CD4-positive, alpha-beta T cell treated with Interleukin-2 at 100 ng/mL for 4 hours (primary cell): ENCODE measurements at places on chromosomes 1 and 21.
A peak's percentile ranks its signal among the peaks of the same experiment; 100 is the strongest.

- DNase-seq: peak; percentile 57
Observed at GRCh38 chr1:41806472-41807155, 112.1 kb downstream of the HIVEP3 start.

DNA sequence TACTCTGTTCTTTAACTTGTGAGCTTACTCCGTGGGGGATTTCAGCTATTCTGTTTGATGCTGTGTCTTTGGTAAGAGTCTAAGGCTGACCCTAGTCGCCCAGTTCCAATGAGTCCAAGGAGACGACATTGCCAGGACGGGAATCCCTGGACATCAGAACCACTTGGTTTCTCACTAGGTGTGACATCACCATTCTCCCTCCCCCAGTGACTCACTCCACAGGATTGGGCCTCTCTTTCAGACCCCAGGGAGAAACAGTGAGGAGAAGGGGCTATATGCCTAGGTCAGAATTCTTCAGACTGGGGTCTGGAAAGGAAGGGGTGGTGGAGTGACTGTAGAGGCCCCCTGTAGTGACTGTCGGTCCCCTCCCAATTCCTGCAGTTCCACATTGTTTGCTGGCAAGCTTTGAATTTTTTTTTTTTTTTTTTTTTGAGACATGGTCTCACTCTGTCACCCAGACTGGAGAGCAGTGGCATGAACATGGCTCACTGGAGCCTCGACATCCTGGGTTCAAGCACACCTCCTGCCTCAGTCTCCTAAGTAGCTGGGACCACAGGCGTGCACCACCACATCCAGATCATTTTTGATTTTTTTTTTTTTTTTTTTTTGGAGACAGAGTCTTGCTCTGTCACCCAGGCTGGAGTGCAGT, 21.3 kb downstream of the ALPL start:
- DNase-seq: no peak

GRCh38 chr1:239930686-239931262, 160.9 kb upstream of the FMN2 start:
- DNase-seq: no peak

- DNase-seq: no peak
Observed at GRCh38 chr1:55690366-55690765, 475.2 kb upstream of the USP24 start.

DNA sequence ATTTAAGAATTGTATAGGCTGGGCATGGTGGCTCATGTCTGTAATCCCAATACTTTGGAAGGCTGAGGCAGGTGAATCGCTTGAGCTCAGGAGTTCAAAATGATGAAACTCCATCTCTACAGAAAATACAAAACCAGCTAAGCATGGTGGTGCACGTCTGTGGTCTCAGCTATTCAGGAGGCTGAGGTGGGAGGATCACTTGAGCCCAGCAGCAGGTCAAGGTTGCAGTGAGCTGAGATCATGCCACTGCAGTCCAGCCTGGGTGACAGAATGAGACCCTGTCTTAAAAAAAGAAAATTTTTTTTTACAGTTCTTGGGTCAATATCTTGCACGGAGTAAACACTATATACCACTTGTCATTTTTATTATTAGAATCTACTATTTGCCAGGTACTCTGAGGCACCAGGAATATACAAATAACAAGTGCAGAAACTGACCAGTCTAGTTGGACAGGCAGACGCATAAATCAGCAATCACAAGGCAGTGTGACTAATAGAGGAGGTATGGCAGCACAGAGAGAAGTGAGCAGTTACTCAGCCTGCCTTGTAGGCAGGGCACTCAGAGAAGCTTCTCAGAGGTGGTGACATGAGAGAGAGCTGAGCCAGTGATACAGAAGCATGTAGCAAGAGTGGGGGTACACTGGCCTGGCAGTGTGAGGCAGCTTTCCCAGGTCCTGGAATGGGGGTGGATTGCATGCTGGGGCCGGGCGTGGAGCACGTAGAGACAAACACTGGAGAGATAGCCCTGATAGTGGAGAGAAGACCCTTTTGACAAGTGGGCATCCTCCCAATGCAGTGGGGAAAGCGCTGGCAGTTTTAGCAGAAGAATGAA, 8.0 kb downstream of the PHLDA3 start:
- DNase-seq: no peak

DNA sequence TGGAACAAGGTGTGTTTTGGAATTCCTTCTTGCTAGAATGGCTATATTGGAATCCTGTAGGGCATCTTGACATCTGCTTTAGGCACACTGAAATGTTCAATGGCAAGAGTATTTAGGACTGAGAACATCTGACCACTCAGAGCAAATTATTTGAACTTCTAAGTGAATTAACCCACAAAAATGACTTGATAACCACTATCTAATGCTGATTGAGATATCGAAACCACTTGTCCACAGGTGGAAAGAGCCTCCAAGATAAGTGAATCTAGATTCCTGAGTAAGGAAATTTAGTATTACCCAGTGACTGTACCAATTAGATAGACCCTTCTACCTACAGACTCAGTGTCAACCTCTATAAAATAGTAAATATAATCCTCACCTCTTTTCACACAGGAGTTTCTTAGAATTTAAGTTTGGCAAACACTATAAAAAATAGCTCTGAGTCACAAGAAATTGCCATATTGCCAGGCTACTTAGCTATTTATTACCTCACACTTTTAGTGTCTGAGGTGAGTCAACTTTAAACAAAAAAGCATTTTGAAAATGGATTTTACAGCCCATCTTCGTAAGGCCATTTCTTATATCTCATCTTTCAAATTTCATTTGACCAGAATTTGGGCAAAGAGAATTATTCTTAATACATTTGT, 421.8 kb downstream of the PTBP2 start:
- no peak for DNase-seq

- no peak for DNase-seq
Observed at GRCh38 chr1:229572286-229572685, 13.8 kb upstream of the ABCB10 start.

- no peak for DNase-seq
Observed at GRCh38 chr1:56439610-56440264, 139.6 kb downstream of the PLPP3 start.

- no peak for DNase-seq
Observed at GRCh38 chr21:34861258-34861657, 187.8 kb downstream of the RUNX1 start.

DNA sequence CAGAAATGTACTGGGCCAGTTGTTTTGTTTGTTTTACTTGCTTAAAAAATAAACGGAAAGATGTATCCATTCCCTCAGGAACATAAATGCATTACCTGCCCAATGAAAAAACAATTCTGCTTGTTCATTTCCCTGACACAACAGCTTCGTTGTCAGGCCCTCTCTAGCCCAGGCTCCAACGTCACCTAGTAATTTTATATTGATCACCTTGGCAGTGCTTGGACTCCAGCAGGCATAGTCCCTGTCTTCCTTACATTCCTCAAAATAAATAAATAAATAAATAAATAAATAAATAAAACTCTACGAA, 1.2 kb downstream of the CEP170 start:
- peak; percentile 11 for DNase-seq

DNA sequence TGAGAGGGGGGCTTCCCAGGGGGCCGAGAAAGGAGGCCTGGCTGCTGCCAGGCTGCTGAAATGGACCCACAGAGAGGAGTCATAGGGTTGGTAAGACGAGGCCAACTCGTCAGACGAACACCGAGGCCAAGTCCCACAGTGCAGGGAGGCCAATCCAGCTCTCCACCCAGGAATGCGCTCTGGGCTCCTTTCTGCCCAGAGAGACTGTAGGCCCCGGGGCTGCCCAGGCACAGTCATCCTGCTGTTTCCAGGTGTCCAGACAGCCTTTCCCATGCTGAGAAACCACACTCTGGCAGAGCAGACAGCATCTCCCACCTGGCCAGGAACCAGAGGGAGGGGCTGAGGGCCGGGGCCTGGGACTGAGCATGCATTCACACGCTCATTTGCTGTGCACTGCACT, 26.7 kb upstream of the RSPO1 start:
- DNase-seq: no peak

DNA sequence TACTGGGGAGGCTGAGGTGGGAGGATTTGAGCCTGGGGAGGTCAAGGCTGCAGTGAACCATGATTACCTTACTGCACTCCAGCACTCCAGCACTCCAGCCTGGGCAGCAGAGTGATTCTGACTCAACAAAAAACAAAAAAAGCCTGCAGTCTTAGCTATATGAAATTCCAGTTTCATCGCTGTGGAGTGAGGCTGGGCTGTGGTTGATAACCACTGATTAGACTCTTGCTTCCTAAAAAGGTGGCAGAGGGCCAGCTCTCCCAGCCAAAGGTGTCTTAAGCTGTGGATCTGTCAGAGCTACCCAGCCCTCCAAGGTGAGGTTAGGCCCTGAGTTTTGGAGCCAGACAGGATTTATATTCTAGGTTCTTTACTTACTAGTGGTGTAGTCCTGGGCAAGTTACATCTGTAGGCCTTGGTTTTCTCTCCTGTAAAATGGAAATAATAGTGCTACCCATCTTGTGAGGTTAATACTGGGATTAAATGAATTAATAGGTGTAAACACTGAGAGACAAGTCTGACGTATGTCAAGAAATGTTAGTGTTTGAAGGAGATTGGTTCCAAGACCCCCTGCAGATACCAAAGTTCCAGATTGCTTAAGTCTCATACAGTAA, 35.9 kb downstream of the TMCC2 start:
- DNase-seq: no peak

GRCh38 chr21:14438211-14438610, 55.3 kb upstream of the HSPA13 start:
- no peak for DNase-seq

DNA sequence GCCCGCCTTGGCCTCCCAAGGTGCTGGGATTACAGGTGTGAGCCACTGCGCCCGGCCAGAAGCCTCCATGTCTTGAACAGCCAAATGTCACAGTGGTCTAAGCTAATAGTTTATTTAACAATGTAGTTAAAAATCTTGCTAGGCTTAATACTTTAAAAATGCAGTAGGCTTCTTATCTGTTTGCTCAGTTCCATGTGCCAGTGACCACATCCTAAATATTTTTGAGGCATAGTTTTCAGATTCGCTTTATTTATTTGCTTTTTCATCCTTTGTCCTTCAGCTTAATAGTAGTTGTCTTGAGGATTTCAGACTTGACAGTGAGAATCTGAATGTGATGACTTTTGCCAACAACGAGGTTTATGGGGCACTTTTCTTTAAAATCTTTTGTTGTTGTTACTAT, 59.9 kb upstream of the PRRX1 start:
- DNase-seq: no peak

- no peak for DNase-seq
Observed at GRCh38 chr1:175863299-175864050, 120.1 kb upstream of the TNR start.

GRCh38 chr1:225780630-225781029, 3.0 kb downstream of the SRP9 start:
- DNase-seq: no peak

DNA sequence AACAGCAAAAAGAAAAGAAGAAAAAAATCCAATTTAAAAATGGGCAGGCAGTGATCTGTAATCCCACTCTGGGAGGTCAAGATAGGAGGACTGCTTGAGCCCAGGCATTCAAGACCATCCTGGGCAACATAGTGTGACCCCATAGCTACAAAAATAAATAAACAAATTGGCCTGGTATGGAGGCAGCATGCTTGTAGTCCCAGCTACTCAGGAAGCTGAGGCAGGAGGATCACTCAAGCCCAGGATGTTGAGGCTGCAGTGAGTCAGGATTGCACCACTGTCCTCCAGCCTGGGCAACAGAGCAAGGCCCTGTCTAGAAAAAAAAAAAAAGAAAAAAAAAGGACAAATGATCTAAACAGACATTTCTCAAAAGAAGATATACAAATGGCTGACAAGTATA, 99.6 kb downstream of the EIF4G3 start:
- DNase-seq: no peak

- DNase-seq: no peak
Observed at GRCh38 chr1:182671750-182672486, 12.5 kb downstream of the RGS8 start.

GRCh38 chr1:19448491-19449439, 36.6 kb downstream of the CAPZB start:
- peak; percentile 35 for DNase-seq

- DNase-seq: no peak
Observed at GRCh38 chr1:116139592-116140134, 28.5 kb downstream of the MAB21L3 start.

GRCh38 chr1:27773826-27774445, 917 bp downstream of the STX12 start:
- DNase-seq: peak; percentile 52

- DNase-seq: no peak
Observed at GRCh38 chr1:173114346-173114745, 63.6 kb upstream of the TNFSF18 start.

DNA sequence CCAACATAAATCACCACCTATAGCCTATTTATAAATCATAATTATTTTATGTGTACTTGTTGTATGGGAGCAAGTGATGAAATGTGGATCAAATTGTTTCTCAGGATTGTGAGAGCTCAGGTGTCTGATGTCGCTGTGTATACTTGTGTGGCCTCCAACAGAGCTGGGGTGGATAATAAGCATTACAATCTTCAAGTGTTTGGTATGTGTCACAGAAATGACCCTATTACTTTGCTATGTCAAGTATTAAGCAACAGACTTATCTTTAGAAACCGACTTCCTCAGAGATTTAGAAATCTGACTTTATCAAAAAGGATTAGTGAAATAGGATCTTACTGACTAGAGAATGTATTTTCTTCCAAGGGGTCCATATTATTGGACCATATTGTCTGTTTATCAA, 280.9 kb downstream of the TPR start:
- no peak for DNase-seq

GRCh38 chr1:89739013-89739843, 81.6 kb upstream of the LRRC8D start:
- DNase-seq: peak; percentile 77

GRCh38 chr1:181776044-181776443, 285.5 kb downstream of the ZNF648 start:
- no peak for DNase-seq

- no peak for DNase-seq
Observed at GRCh38 chr1:7345516-7345915, 425.6 kb upstream of the VAMP3 start.

- DNase-seq: no peak
Observed at GRCh38 chr21:36643374-36644250, 55.3 kb upstream of the SIM2 start.

DNA sequence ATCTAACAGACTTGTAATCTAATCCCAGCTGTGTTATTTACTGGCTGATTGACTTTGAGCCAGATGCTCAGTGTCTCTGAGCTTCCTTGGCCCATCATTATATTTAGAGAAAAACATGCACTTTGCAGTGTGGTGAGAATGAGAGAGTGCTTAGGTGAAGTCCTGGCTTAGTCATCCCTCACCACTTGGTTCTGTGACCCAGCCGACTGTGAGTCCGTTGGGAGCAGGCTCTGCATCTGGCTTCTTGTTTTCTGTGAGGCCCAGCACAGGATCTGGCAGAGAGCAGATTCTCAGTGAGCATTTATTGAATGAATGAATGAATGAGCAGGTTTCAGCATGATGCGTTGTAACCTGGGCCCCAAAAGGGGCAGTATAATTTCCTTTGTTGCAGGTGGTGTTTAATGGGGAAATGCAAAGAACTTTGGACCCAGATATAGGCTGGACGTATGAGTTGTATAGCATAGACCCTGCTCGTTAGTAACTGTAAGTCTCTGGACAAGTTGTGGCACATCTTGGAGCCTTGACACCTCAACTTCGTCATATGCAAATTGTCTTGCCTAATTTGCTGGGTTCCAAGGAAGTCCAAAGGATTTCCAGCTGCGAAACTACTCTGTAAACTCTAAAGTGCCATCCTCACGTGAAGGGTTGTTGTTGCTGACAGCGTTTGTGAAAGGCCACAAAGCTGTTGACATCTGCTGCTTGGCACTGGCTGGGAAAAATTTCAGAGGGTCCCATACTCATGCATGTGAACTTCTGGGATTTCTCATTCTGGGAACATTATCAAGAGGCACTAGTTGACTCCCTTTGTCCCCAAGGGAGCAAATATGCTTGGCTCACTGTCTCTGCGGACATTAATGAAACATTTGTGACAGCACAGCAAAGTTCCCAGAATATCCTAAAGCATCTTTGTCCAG, 138.8 kb upstream of the USP24 start:
- DNase-seq: no peak
